Stimulated activated CD8-positive, alpha-beta memory T cell treated with anti-CD3 and anti-CD28 coated beads, Interleukin-7, amount 100 ng/mL, for 1 hour (primary cell): ENCODE measurements at places on chromosomes 3 and 15.

DNA sequence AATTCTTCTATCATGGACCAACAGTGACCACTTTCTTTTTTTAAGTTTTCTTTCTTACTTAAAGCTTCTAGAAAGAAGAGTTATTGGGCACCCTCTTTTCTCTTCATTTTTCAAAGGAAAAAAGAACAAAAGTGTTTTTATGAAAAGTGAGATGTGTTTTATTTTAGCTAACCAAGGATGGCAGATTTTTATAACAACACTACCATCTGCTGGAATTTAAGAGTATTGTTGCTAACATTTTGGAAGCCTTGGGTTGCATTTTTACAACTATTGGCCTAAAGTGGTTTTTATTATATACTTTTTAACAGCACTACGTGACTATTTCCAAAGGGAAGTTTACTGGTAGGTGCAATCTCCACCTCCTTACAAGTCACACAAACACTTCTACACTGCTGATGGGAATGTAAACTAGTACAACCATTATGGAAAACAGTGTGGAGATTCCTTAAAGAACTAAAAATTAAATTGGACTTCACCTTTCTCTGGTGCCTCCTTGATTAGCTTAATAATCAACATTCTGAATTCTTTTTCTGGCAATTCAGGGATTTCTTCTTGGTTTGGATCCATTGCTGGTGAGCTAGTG lies 237.7 kb upstream of the AGTR1 start:
- no peak for DNase-seq

DNA sequence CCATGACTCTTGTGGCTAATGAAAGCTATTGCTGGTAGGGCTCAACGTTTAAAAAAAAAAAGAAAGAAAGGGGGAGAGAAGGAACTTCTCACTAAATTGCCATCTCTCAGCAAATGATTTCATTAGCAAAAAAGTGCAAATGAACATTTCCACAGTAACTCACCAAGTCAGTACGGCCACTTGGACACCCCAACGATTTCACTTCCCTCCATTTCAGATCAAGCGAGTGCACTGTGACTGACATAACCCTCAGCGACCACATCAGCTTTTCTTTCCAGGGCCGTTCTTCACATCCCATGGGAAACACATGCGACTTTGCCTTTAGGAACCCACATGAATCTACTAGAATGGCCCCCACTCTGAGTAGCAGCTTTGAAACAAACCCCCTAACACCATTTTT lies 71.6 kb downstream of the OSBPL10 start:
- DNase-seq, result no peak

DNA sequence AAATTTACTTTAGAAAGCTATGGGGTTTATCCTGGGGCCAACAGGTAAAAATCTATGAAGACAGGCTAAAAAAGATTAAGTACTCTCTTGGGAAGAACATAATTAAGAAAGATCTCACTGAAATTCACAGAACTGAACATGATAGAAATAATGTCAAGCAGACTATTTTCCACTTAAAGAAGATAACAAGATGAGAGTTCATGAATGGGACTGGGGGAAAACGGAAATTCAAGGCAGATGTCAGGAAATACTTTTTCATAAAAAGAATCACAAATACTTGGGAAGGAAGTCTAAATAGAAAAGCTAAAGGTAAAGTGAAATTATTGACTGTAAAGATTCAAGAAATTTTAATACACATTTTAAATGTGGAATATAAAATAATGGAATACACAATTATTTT lies 737.6 kb downstream of the EPHA3 start:
- no peak for DNase-seq

DNA sequence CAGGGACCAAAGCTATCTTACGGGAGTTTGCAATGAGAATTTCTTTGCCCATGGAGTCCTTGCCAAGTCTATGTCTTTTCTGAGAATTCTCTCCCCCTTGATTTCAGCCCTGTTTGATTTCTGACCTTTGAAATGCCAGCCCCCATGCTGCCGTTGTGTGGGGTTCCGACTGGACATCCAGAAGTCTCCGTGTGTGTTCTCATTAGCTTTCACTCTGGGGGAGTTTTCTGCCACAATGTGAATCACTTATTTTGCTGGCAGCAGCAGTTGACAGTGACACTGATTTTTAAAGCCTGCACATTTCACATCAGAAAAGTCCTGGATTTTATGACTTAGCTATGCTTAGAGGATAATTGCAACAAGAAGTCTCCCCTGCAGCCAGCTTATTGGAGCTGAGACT lies 98.4 kb upstream of the CTDSPL start:
- DNase-seq, result no peak

- DNase-seq, result no peak
Observed at GRCh38 chr3:61742006-61742405, 180.6 kb downstream of the PTPRG start.

DNA sequence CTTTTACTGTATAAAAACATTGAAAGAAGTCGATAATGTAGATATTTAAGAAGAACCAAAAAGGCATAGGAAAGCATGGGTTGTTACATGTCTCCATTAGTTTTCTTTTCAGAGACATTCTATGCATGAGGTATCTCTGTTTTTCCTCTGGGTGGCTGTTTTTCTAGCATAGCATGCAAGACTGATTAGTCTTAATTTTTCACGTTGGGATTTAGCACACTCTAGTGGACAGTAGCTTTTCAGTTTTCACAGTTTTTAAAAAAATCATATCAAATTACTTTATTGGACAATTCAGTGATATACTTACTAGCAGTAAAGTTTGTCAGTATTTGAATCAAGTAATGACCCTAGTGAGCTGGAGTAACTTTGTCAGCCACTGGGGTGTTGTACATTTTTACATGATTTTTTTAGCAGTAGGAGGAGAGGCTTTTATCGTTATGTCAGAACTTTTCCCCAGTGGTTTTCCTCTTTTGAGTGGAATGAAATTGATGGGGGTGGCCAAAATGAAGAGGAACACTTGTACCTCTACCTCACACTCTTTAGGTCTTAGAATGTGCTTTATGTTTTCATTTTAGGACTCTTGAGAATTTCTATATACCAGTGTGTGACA lies 57.2 kb downstream of the SEC22A start:
- DNase-seq, result no peak

DNA sequence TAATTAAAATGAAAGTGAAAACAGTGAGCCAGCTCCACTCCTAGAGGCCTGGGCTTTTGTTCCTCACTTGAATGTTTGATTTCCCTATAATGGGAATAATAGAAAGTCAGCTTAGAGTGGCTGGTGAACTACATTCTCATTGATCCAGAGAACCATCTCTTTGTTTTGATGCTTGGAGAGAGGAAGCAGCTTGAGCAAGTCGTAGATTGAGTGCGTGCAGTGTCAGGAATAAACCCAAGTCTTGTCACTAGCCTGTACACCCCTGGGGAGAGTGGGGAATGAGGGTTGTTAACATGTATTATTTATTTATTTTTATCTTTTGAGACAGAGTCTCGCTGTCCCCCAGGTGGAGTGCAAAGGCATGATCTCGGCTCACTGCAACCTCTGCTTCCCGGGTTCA lies 885 bp upstream of the LSG1 start:
- DNase-seq, result no peak

GRCh38 chr3:9109568-9109914 lies 139.9 kb downstream of the SRGAP3 start:
- DNase-seq, result no peak

GRCh38 chr15:27854601-27855000 lies 244.5 kb downstream of the OCA2 start:
- DNase-seq, result no peak

DNA sequence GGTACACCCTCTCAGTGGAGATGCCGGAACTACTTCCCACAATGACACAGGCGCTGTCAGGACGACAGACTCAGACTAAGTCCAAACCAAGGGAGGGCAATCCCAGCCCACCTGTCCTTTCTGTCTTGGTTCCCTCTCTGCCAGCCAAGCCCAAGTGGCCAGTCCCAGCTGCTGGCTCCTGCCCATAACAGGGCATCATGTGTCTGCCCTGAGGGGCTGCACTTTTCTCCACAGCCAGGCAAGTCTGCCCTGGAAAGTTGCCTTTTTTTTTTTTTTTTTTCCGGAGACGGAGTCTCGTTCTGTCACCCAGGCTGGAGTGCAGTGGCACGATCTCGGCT lies 20.0 kb upstream of the BCL2A1 start:
- no peak for DNase-seq

DNA sequence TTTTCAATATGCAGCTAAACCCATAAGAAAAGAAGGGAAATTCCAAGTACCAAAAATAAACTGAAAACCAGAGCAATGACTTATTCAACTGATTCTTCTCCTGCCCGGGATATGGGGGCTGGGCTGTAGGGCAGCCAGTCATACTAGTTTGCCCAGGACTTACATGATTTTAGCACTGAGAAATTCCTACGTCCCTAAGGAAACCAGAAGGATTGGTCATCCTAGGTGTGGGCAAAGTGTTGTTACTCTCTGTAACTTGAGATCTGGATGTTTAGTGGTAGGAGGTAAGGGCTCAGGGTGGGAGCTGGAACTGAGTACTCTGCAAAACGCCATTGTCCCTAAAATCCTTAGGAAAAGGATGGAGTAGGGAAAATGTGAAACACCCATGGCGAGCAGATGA lies 1.2 kb upstream of the DAZL start:
- no peak for DNase-seq

DNA sequence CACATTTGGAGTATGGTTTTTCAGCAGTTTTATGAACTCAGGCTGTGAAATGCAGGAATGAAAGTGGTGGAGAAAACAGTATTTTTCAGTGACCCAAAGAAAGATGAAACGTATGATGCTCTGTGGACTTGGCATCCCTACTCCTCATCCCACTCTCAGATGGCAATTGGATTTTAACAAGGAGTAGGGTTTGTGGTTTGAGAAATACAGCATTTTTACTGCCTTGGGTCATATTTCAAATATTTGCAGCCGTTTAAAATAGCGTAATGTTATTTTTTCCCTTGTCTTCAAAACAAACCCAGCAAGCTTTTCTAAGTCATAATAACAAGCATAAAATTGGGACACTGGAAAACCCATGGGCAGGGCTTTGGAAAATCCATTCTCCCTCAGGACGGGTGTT lies 117.2 kb upstream of the LRIG1 start:
- no peak for DNase-seq

DNA sequence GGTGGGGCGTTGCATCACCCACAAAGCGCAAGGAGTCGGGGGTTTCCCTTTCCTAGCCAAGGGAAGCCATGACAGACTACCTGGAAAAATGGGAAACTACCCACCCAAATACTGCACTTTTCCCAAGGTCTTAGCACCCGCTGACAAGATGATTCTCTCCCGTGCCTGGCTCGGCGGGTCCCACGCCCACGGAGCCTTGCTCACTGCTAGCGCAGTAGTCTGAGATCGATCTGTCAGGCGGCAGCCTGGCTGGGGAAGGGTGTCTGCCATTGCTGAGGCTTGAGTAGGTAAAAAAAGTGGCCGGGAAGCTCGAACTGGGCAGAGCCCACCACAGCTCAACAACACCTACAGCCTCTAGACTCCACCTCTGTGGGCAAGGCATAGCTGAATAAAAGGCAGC lies 112.9 kb downstream of the GSK3B start:
- no peak for DNase-seq

DNA sequence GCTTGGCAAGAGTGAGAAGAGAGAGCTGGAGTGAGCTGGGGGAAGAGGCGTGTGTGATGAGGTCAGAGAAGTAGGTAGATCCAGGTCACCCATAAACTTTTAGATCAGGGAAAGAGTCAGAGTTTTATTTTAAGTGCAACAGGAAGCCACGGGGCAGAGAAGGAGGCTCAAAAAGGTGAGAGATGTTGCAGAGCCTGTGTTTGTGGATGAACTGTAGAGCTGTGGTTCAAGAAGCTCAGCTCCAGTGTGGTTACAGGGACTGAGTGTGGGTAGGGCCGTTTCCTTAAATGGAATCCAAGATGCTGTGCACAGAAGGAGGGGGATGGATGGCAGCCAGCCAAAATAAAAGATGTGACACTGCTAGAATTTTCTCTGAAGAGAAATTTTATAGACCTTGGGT lies 337.2 kb downstream of the SATB1 start:
- no peak for DNase-seq

- DNase-seq, result no peak
Observed at GRCh38 chr15:32636908-32637567, 4.5 kb upstream of the SCG5 start.

- no peak for DNase-seq
Observed at GRCh38 chr3:55490276-55490913, 3.3 kb upstream of the WNT5A start.

DNA sequence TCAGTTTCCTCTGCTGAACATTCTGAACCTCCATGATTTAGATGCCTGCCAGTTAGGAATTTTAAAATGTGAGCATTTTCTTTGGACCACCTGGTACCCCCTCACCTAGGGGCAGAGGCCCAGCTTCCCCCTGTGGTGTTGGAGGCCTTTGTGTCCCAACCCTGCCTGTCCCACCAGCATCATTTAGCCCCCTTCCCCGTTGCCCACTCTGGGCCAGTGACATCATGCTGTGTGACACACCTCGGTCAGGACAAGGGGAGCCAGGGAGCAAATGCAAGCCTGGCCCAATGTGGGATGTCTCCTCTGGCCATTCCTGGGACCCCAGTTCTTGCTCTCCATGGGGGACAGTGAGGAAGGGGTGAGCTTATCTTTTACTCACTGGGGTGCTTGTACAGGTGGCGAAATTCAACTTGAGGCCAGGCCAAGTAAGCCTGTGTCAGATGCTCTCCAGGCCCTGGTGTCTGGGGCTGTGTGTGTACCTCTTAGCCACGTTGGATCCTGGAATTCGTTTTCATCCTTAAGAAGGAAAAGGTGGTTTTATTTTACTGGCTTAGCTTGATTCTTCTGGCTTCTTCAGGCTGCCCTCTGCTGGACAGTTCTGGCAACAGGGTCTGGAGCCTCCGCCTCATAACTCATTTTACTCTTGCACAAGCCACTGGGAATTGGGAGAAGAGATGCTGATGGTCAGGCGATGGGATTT lies 49.7 kb upstream of the MYZAP start:
- no peak for DNase-seq

GRCh38 chr15:94317211-94317610 lies 85.8 kb downstream of the MCTP2 start:
- DNase-seq, result no peak

- DNase-seq, result no peak
Observed at GRCh38 chr3:171783626-171784025, 26.7 kb downstream of the PLD1 start.

- DNase-seq, result no peak
Observed at GRCh38 chr3:67526246-67526645, 128.2 kb downstream of the SUCLG2 start.

GRCh38 chr3:55692957-55693558 lies 206.0 kb upstream of the WNT5A start:
- DNase-seq, result no peak
